Left lung (tissue), 14 donors: ENCODE measurements at places on chromosomes 7 and 10. TPM values are rescaled to one million over a fixed set of nuclear protein-coding genes. Genes with fewer than 3 reads are reported as not detected.

DNA sequence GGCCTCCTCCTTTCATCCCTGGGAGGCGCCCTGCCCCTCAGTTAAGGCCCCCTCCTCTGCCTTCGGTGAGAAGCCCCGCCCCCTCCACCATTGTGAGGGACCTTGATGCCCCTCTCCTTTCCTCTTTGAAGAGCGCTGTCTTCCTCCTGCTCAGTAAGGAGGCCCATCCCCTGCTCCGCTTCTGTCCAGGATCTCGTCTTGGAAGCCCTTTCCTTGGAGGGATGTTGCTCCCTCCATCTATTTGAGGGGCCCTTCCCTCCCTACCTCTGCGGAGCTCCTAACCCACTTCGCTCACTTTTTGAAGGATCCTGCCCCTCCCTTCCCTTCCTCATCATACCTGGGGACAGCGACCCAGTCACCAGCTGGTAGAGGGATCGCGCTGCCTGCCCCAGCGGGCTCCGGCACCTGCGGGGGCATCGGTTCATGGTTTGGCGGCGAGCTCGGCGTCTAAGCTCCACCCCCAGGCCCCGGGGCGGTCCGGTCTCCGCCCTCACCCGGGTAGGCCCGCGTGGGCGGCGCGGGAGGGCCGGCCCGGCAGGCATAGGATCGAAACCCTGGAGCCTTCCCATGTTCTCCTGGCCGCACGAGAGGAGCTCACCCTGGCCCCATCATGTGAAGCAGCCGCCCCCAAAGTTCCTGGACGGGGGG lies 4.1 kb downstream of the KCNIP2 start:
- H3K27me3 ChIP-seq = peaks cover 6% of the 10 kb centered on the region
- peaks cover 7% of the 10 kb centered on the region for H3K4me1 ChIP-seq
- no peak for DNase-seq
- H3K4me3 ChIP-seq = no peak overlapping the region
- H3K27ac ChIP-seq = no peak overlapping the region

DNA sequence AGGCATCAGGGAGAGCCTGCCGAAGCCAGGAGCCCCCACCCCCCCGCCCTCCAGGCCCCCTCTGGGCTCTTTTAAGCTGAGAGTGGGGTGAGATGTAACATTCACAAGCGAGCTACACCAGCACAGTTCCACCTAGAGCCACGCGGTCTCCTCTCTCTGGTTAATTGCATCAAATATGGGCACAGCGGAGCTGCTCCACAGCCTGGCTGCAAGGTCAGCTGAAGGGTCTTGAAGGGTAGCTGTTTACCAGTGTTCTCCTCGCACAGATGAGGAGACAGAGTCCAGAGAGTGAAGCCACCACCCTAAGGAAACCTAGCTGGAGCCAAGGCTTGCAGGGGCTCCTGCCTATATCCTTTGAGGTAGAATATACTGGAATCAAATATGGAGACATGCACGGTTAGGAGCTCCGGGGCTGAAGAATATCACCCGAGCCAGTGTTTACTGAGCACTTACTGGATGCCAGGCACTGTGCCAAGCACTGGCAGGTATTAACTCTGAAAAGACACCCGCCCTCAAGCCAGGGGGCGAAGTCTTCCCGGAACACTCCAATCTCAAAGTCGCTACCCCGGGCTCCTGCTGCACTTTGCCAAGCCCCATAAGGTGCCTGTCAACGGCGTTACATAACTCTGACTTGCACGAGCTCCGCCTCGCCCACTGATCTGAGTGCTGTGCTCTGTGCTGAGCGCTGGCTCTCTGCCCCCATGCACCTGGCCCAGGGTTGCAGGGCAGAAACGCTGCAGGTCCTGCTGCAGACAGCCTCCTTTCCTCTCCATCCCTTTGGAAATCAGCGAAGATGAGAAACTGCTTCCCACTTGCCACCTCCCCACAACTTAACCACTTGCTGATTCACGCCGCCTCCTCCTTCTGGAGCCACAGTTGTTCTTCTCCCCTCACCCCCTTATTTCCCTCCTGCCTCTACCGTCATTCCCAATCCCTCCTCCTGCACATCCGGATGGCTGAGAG lies 5.4 kb downstream of the CHST15 start:
- H3K27ac ChIP-seq = no peak overlapping the region
- peaks cover 77% of the 10 kb centered on the region for H3K4me1 ChIP-seq
- DNase-seq = peak; percentile 85

- no peaks in the 10 kb centered on the region for H3K36me3 ChIP-seq
- no peaks in the 10 kb centered on the region for H3K4me1 ChIP-seq
- no peak for DNase-seq
These were observed 56.8 kb downstream of the CACNB2 start for GRCh38 chr10:18196806-18197550.

DNA sequence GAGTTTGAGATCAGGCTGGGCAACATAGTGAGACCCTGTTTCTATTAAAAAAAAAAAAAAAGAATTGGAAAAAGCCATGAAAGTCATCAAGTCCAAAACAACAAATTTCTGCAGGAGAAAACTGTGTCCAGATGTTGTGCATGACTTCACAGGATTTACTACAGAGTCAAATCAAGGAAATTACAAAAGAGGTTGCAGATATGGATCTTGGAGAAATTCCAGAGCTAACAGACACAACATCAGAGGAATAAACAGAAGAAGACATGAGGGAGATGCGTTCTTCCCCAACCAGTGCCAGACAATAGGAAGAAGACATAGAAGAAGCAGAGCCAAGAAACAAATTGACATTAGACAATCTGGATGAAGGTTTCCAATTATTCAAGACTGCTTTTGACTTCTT lies 24.3 kb upstream of the KCNIP2 start:
- no peak overlapping the region for H3K27ac ChIP-seq
- no peak overlapping the region for H3K4me3 ChIP-seq
- H3K36me3 ChIP-seq = peaks cover 5% of the 10 kb centered on the region
- no peaks in the 10 kb centered on the region for H3K27me3 ChIP-seq

GRCh38 chr7:35351466-35351865 lies 97.6 kb upstream of the TBX20 start:
- no peak for DNase-seq
- no peak overlapping the region for H3K27ac ChIP-seq
- no peaks in the 10 kb centered on the region for H3K36me3 ChIP-seq
- H3K4me1 ChIP-seq = no peaks in the 10 kb centered on the region

DNA sequence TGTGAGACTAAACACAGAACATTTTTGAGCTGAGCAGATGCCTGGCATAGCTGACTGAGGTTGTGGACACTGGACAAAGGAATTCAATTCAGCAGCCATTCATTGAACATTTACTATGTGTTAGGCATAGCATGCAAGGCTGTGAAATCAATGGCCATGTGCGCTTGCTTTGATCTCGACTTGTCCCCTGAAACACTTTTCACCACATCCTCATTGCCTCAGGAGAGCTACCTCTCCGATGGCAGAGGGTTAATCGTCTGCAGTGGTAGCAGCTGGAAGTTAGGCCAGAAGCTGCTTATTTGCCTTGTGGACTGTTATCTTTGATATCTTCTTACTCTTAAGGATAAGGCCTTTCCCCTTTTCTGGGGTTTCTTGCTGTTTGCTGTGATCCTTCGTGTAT lies 297.8 kb downstream of the AUTS2 start:
- no peaks in the 10 kb centered on the region for H3K4me1 ChIP-seq
- no peaks in the 10 kb centered on the region for H3K27me3 ChIP-seq
- no peak overlapping the region for H3K4me3 ChIP-seq
- H3K36me3 ChIP-seq = no peaks in the 10 kb centered on the region
- DNase-seq = no peak

DNA sequence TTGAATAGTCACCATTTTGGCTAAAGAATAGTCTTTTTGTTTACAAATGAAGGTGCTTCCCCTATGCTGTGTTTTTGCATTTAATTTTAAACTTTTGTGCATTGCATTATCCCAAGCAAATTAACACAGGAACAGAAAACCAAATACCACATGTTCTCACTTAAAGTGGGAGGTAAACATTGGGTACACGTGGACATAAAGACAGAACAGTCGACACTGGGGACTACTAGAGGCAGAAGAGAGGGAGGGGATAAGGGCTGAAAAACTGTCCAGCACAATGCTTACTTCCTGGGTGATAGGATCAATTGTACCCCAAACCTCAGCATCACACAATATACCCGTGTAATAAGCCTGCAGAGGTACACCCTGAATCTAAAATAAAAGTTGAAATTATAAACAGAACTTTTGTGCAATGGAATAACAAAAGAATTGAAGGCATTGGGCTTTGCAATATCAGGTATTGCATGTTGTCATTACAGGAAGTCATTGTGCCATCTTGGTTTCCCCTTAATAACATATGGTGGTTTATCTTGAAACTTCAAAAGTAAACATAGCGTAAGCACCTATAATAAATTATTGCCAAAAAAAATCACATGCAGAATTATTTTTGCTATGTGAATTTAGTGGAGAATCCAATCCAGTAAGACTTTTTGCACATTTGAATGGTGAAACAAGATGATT lies 16.1 kb downstream of the ADD3 start:
- no peaks in the 10 kb centered on the region for H3K27me3 ChIP-seq
- no peaks in the 10 kb centered on the region for H3K36me3 ChIP-seq
- DNase-seq = no peak
- H3K4me3 ChIP-seq = no peak overlapping the region
- H3K27ac ChIP-seq = peak overlapping the region; percentile 76
- H3K4me1 ChIP-seq = peaks cover 53% of the 10 kb centered on the region

- no peaks in the 10 kb centered on the region for H3K36me3 ChIP-seq
- no peak overlapping the region for H3K4me3 ChIP-seq
- H3K27me3 ChIP-seq = no peaks in the 10 kb centered on the region
- no peak overlapping the region for H3K27ac ChIP-seq
These were observed 957.1 kb downstream of the SORCS3 start for GRCh38 chr10:105598207-105598606.

GRCh38 chr7:103990991-103991390 lies 1.5 kb upstream of the RELN start:
- H3K36me3 ChIP-seq = no peaks in the 10 kb centered on the region
- H3K4me1 ChIP-seq = peaks cover 13% of the 10 kb centered on the region
- DNase-seq = no peak
- no peak overlapping the region for H3K4me3 ChIP-seq

GRCh38 chr10:105210546-105210945 lies 569.5 kb downstream of the SORCS3 start:
- no peak for DNase-seq
- H3K27me3 ChIP-seq = no peaks in the 10 kb centered on the region
- H3K4me1 ChIP-seq = no peaks in the 10 kb centered on the region
- no peaks in the 10 kb centered on the region for H3K36me3 ChIP-seq

DNA sequence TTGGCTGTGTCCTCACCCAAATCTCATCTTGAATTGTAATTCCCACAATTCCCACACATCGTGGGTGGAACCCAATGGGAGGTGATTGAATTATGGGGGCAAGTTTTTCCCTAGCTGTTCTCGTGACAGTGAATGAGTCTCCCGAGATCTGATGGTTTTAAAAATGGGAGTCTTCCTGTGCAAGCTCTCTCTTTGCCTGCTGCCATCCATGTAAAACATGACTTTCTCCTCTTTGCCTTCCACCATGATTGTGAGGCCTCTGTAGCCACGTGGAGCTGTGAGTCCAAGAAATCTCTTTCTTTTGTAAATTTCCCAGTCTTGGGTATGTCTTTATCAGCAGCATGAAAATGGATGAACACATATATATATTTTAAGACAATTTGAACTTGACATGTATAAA lies 285.4 kb downstream of the BAMBI start:
- no peaks in the 10 kb centered on the region for H3K36me3 ChIP-seq
- H3K27me3 ChIP-seq = no peaks in the 10 kb centered on the region
- no peak overlapping the region for H3K4me3 ChIP-seq
- DNase-seq = no peak

DNA sequence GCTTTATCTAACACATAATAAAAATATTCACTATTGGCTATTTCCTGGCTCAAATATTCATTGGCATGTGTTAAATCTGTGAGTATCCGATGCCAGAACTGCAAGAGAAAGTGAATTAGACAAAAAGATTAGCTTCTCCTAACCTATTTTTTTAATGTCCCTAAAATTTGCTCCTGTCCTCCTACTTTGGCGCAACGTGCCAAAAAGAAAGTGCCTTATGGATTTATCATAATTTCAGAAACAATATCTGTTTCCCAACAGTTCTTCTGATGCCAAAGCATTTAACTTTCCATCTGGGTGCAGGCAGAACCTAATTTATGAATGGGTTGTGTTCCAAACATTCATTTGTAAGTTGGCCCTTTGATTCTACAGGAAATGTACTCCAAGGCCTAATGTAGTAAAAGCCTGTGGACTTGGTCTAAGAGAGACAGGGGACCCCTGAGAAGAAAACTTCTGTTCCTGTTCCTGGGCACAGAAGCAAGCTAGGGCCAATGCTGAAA lies 15.4 kb downstream of the PIP4K2A start:
- no peak overlapping the region for H3K27ac ChIP-seq
- DNase-seq = no peak
- no peak overlapping the region for H3K4me3 ChIP-seq
- no peaks in the 10 kb centered on the region for H3K27me3 ChIP-seq

DNA sequence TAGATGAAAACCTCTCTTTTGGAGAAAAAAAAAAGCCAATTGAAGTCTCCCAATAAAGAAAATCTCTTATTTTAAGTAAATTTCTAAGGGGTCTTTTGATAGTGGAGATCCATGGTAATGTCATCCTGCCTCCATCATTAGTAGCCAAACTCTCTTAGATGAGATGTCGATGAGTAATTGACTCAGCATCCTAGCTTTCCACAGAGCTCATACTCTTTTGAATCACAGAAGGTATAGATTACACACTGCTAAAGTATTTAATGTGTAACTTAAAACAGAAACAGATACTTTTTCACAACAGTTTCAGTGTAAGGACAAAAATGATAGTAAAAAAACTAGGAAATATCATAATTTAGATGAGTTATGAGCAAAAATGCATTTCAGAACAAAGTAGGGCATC lies 19.4 kb downstream of the MAGI2 start:
- H3K36me3 ChIP-seq = no peaks in the 10 kb centered on the region
- H3K4me1 ChIP-seq = no peaks in the 10 kb centered on the region
- no peak for DNase-seq
- no peak overlapping the region for H3K27ac ChIP-seq

DNA sequence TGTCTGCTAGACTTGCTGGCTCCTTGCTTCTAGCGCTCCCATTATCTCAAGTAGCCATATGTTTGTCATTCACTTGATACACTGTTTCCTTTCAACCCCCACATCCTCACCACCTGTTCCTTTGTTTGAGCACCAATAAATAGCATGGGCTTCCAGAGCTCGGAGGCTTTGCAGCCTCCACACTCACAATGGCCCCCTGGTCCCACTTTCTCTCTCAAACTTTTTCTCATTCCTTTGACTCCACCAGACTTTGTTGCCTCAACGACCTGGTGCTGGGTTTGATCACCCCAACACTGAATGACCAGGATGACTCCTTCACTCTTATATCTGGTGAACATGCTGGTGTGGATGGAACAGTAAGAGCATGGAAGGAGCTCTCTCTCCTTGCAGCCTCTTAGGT lies 114.5 kb upstream of the TRIM24 start:
- H3K4me1 ChIP-seq = no peaks in the 10 kb centered on the region
- no peak for DNase-seq
- no peaks in the 10 kb centered on the region for H3K27me3 ChIP-seq
- H3K4me3 ChIP-seq = no peak overlapping the region
- H3K36me3 ChIP-seq = no peaks in the 10 kb centered on the region

The PRKCQ gene
- total RNA-seq = 7.0 TPM

The PDGFA gene
- total RNA-seq = 29.1 TPM

The PTPRE gene
- total RNA-seq = 88.7 TPM

The PRRT4 gene
- 0.85 TPM for total RNA-seq

The ZWINT gene
- 15.3 TPM for total RNA-seq

The HMX2 gene
- total RNA-seq = not detected

The ACBD7 gene
- total RNA-seq = 0.21 TPM

The PLEKHS1 gene
- total RNA-seq = not detected

The ITGB8 gene
- total RNA-seq = 11.0 TPM

The PSD gene
- 1.4 TPM for total RNA-seq

The GRM8 gene
- 0.39 TPM for total RNA-seq

The MMD2 gene
- not detected for total RNA-seq
